ENCODE measurements at places on chromosomes 7 and 10.

GRCh38 chr7:69403169-69403568, 195.1 kb upstream of the AUTS2 start:
- no peak for DNase-seq

GRCh38 chr7:27151341-27151930, 947 bp downstream of the HOXA3 start:
- no peak for DNase-seq

GRCh38 chr7:90262438-90262837, 17.5 kb downstream of the CFAP69 start:
- DNase-seq: peak; percentile 60

- no peak for DNase-seq
Measured at GRCh38 chr10:31343551-31343950, 24.5 kb downstream of the ZEB1 start.

- DNase-seq: no peak
Measured at GRCh38 chr10:80075781-80076180, 2.7 kb upstream of the TMEM254 start.

DNA sequence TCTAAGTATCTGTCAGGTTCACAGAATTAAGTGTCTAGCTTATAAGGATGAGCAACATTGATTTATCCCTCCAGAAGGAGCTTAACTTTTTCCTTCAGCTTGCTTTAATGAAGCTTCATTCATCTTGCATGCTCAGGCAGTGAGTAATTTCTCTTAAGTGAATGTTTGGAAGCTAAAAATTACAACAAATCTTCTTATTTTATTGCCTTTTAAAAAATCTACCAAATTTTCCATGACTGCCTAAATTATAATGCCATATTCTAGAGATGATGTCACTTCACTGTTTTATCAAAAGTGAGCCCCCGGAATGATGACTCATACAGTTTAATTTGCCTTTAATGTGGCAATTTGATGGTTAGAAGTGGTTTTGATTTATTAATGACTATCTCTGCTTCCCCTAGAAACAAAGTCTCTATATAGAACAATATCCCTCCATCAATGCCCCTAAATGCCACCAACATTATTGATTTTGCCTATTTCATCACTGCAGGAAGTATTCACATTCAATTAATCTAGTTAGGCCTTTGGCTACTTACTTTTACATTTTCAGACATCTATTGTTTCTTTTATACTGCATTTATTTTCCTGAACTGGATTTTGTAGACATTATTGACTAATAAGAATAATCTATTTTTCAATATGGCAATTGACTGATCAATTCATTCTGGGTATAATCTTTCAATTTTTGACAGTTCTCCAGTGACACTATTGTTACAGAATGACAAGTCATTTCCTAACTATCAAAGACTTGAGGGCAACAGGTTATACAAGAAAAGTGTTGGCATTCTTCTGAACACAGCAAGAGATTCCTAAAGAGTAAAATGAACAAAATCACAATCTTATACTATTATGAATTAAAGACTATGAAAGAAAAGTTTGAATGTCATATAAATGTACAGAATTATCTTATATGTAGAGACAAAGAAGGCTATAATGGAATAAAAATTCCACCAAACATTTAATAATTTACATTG, 139.3 kb upstream of the ODAD2 start:
- DNase-seq: peak; percentile 46

DNA sequence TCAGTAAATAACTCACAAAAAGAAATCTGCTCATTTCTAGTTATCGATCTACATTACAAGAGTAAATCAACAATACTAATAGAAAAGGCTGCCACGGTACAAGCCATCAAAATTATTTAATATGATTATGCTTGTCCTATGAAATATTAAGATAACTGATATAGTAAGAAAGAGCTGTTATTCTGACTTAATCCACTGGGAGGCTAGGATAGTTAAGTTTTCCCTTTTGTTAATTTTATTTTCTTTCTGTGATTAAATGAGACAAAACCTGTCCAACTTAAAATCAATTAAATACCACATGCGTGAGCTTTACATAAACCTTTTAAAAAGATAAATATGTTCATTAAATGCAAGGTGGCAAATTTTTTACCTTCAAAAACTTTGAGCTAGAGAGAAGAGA, 114.8 kb downstream of the LMBR1 start:
- no peak for DNase-seq

- no peak for DNase-seq
Measured at GRCh38 chr10:13784067-13784466, 197.3 kb downstream of the PRPF18 start.
